ENCODE measurements at places on chromosomes 3 and 15. TPM values are rescaled to one million over a fixed set of nuclear protein-coding genes. Genes with fewer than 3 reads are reported as not detected.
A peak's percentile ranks its signal among the peaks of the same experiment; 100 is the strongest.

The GABRG3 gene
- not detected for total RNA-seq

The GOLGA6L7 gene
- total RNA-seq: not detected

The CLDN18 gene
- not detected for total RNA-seq

The NAA50 gene
- 87.8 TPM for total RNA-seq

The GOLGA6L22 gene
- total RNA-seq: not detected

GRCh38 chr15:69526081-69527061, 73.8 kb downstream of the RPLP1 start:
- no peaks in the 10 kb centered on the region for H3K27me3 ChIP-seq
- peak overlapping the region; percentile 79 for H3K27ac ChIP-seq
- H3K36me3 ChIP-seq: no peaks in the 10 kb centered on the region
- H3K4me1 ChIP-seq: peaks cover 22% of the 10 kb centered on the region
- no peak overlapping the region for H3K4me3 ChIP-seq
- no peak for DNase-seq

GRCh38 chr15:92595506-92596381, 59.8 kb downstream of the FAM174B start:
- peak; percentile 33 for DNase-seq
- H3K4me1 ChIP-seq: no peaks in the 10 kb centered on the region
- H3K4me3 ChIP-seq: no peak overlapping the region
- no peaks in the 10 kb centered on the region for H3K27me3 ChIP-seq
- no peak overlapping the region for H3K27ac ChIP-seq
- H3K36me3 ChIP-seq: no peaks in the 10 kb centered on the region

DNA sequence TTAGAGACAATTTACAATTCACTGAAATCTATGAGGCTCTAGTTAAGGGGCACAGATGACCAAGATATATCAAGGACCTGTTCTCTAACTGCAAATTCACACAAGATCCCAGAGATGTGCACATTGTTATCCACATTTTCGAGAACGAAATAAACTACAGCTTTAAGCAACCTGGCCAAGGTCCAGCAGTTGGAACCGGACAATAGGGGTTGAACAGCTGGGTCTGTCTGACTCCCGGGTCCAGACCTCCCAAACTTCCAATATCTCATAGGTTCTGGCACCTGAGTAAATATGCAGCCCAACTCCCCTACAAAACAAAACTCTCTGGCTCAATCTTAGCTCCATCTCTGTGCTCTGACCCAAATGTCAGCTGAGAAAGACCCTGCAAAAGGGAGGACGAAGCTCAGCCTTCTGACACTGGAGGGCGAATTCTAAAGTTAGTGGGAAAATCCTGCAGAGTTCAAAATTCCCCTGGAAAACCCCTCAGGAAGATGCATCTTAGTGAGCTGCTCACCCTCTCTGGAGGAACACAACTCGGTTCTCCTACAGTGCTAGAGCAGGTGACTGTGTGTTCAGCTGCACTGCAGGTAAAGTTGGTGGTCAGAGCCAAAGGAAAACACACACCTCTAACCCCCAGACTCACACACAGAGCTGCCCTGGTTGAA, 14.2 kb upstream of the SPATA12 start:
- no peak overlapping the region for H3K27ac ChIP-seq
- no peaks in the 10 kb centered on the region for H3K36me3 ChIP-seq
- H3K4me3 ChIP-seq: no peak overlapping the region
- DNase-seq: no peak
- no peaks in the 10 kb centered on the region for H3K27me3 ChIP-seq

DNA sequence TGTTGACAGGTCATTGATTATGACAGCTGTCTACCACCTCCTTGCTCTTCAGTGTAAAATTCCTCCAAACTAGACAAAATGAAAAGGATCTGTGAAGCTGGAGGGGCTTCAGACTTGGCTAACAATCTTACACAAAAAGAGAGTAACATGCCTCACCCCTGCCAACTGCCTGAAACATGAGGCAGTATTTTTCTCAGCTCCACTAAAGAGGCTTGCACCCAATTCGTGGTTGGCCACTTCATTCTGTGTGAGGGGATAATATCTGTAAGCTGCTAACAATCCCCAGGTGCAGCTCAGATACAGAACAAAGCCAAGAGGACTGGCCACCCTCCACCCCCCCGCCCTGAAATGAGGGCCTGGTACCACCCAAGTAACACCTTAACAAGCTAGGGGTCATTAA, 2.8 kb downstream of the MB21D2 start:
- DNase-seq: no peak
- H3K27ac ChIP-seq: no peak overlapping the region
- no peaks in the 10 kb centered on the region for H3K4me1 ChIP-seq

DNA sequence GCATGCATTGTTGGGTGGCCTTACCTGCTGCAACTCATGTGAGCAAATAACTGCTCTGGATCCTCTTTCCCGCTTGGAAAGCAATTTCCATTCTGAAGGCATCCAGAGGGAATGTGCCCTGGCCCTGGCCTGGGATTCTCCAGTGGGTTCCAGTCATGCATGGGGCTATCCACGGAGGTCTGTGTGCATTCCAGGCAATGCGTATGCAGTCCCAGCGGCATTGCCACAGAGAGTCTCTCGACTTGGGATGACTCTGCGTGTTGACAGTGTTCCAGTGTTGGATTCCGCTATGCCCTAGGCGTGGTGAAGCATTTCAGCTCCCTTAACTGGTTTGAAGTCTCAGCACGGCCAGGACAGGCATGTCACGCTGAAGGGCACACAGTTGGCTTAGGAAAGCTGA, 113.9 kb downstream of the SNRPN start:
- H3K36me3 ChIP-seq: peaks cover 58% of the 10 kb centered on the region
- H3K4me3 ChIP-seq: no peak overlapping the region
- no peak overlapping the region for H3K27ac ChIP-seq
- no peaks in the 10 kb centered on the region for H3K4me1 ChIP-seq

DNA sequence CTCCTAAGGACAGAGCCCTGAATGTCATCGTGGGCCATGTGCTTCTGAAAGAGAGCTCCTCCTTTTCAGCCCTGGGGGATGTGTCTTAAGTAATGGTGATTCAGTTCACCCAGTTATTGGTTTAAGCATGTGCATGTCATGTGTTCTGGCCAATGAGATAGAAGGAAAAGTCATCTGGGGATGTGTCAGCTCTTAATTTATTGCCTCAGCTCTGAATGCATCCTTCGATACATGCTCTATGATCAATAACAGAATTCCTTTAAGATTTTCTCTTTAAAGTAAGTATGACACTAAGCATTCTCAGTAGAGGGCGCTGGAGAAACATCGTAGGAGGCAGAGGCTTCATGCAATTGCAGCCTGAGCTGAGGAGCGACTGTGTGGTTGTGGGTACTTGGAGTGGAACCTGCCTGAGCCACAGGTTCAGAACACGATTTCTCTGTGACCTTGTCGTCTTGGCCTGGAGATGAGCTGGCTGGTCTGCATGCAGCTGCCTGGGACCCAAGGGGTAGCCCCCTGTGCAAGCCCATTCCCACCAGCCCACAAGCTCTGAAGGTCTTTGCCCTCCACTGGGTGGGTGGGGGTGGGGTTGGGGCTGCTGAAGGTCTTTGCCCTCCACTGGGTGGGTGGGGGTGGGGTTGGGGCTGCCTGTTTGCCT, 69.5 kb downstream of the C3orf38 start:
- no peaks in the 10 kb centered on the region for H3K4me1 ChIP-seq
- no peak overlapping the region for H3K4me3 ChIP-seq
- H3K36me3 ChIP-seq: no peaks in the 10 kb centered on the region
- H3K27ac ChIP-seq: no peak overlapping the region
- H3K27me3 ChIP-seq: no peaks in the 10 kb centered on the region

GRCh38 chr3:107205358-107205757, 171.9 kb upstream of the CCDC54 start:
- no peak overlapping the region for H3K27ac ChIP-seq
- H3K4me1 ChIP-seq: no peaks in the 10 kb centered on the region
- no peaks in the 10 kb centered on the region for H3K36me3 ChIP-seq

DNA sequence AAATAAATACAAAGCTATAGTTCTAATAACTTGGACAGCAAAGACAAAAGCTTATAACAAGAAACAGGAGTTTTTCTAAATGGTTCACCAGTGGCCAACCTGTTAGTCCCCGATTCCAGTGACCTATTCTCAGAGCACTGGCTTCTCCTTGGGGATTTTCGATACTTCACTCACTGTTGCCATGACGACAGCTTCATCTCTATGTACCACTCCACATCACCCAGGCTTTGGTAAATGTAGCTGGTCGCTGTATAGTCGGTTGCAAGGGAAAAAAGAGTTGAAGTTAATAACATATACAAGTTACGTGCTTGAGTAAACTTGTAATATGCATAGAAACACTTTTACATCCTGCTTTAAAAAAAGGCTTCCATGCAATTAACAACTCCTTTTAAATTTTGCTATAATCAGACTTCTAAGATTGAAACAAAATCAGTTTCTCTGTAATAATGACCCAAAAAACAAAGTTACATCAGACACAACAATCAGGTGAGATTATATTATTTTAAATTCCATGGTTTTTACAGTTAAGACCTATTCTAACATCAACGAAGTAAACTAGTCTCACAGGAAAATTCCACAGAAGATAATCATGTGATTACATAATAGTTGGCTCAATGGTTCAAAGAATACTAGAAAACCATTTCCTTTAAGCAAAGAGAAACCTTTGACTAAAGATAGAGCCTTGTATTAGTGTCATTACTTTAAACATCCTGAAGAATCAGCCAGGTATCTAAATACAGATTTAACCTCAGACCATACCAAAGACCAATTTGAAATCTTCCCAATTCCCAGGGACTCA, 2.9 kb downstream of the CCNL1 start:
- no peaks in the 10 kb centered on the region for H3K4me1 ChIP-seq
- H3K36me3 ChIP-seq: peaks cover 5% of the 10 kb centered on the region
- no peak for DNase-seq
- no peaks in the 10 kb centered on the region for H3K27me3 ChIP-seq
- H3K27ac ChIP-seq: peak overlapping the region; percentile 26

- H3K4me3 ChIP-seq: no peak overlapping the region
- no peaks in the 10 kb centered on the region for H3K27me3 ChIP-seq
Observed at GRCh38 chr15:65818927-65819562, 27.0 kb upstream of the DENND4A start.

GRCh38 chr3:45887285-45887684, 942 bp downstream of the CCR9 start:
- H3K4me1 ChIP-seq: no peaks in the 10 kb centered on the region
- no peak for DNase-seq
- H3K27ac ChIP-seq: no peak overlapping the region
- no peak overlapping the region for H3K4me3 ChIP-seq
- H3K27me3 ChIP-seq: no peaks in the 10 kb centered on the region

- no peaks in the 10 kb centered on the region for H3K4me1 ChIP-seq
- no peak overlapping the region for H3K4me3 ChIP-seq
- no peaks in the 10 kb centered on the region for H3K36me3 ChIP-seq
- no peak for DNase-seq
Observed at GRCh38 chr15:56034514-56034913, 41.1 kb upstream of the NEDD4 start.

GRCh38 chr15:66897416-66897815, 168.0 kb upstream of the SMAD3 start:
- no peaks in the 10 kb centered on the region for H3K36me3 ChIP-seq
- no peak overlapping the region for H3K4me3 ChIP-seq
- H3K4me1 ChIP-seq: no peaks in the 10 kb centered on the region
- H3K27ac ChIP-seq: no peak overlapping the region
- DNase-seq: no peak

DNA sequence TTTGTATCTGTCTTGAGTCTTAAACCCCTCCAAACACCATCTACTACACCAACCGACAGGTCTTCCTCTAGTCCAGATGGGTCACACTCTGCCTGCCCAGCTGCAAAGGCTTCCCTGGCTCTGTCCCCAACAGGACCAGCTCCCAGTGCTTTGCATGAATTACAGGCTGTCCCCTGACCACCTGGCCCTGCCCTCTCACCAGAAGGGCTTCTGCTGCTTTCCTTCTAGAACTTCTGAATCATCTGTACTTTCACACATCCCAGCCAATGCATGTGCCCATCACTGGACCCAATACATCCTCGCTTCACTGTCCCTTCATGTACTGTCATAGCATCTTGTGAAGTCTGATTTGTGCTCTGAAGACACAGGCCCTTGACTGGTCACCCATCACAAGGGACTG, 53.6 kb downstream of the HOMER2 start:
- DNase-seq: no peak
- no peaks in the 10 kb centered on the region for H3K36me3 ChIP-seq
- no peak overlapping the region for H3K27ac ChIP-seq

Data from tibial nerve (tissue), 4 donors.